ENCODE measurements at places on chromosomes 5 and 9.

GRCh38 chr5:120375248-120375647 is 88.9 kb upstream of the PRR16 start:
- peak; percentile 57 for DNase-seq

DNA sequence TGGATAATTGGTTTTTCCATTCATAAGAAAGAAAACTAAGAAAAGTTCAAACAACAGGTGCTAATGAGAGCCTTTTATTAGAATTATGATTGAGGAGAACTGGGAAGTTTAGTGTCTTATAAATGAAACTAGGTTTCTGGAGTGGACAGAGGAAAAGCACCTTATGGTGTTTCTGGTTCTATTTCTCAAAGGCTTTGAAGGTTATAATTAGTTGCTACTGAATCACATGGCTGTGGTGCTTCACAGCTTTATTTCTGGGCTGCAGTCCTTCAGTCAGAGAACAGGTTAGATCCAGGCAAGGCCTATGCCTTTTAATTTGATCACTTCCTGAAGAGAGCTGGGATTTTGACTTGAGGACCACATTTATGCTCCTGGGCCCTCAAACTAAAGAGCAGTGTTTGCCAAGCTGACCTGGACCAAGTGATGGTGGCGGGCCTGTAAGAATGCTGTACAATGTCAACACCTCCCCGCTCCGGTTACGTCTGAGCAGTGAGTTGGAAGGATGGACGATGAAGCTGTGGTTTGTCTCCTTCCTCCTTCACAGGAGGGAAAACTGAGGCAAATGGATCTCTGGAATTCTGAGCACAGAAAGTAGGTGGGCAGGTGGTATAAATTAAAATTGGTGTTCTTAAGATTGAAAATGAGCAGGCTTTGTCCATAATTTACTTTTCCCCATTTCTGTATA is 56.0 kb downstream of the ZNF462 start:
- DNase-seq = no peak

GRCh38 chr5:40623480-40624420 is 56.0 kb upstream of the PTGER4 start:
- no peak for DNase-seq

- no peak for DNase-seq
These were observed 30.5 kb downstream of the ZNF366 start for GRCh38 chr5:72476721-72477120.

DNA sequence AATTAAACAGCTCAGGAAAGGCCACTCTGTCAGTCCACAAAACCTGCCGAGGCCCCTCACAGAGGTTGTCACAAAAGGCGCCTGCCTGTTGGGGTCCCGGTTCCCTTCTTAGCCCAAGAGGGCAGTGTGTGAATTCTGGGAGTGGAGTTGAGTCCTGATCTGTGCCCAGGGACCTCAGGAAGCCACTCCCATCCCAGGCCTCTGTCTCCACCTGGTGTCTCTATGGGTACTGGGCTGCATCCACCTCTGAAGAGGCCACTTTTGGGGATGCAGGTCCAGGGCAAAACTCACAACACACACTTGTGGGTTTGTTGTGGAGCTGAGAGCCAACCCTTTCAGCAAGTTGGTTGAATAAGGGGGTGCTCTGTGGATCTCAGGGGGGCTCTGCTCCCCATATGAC is 74.3 kb upstream of the STXBP1 start:
- DNase-seq = no peak

GRCh38 chr5:159913501-159913900 is 2.8 kb upstream of the ADRA1B start:
- DNase-seq = no peak

DNA sequence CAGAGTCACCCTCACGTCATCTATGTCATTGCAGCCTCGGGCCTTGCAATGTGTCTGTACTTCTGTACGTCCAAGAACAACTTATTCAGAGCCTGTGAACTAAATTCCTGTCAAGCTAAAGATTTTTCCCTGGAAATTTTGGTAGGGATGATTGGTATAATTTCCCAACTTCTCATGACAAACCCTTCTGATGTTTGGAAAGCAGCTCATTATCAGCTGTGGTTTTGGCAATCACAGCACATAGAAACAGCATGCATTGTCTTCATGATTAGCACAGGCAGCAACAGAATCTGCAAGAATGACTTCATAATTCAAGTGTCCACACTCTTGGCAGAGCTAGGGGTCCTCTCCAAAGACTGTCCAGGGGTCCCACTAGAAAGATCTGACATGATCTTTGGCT is 49.5 kb downstream of the APBA1 start:
- peak; percentile 82 for DNase-seq

GRCh38 chr5:157177953-157178352 is 2.7 kb upstream of the ITK start:
- no peak for DNase-seq

GRCh38 chr5:160339406-160340130 is 27.2 kb upstream of the CCNJL start:
- DNase-seq = peak; percentile 37

- no peak for DNase-seq
These were observed 3.0 kb upstream of the ANKRD31 start for GRCh38 chr5:75239681-75240080.

GRCh38 chr5:54753034-54753433 is 232.4 kb downstream of the ESM1 start:
- DNase-seq = peak; percentile 71

GRCh38 chr5:141683596-141684141 is 1.6 kb upstream of the ARAP3 start:
- DNase-seq = no peak

DNA sequence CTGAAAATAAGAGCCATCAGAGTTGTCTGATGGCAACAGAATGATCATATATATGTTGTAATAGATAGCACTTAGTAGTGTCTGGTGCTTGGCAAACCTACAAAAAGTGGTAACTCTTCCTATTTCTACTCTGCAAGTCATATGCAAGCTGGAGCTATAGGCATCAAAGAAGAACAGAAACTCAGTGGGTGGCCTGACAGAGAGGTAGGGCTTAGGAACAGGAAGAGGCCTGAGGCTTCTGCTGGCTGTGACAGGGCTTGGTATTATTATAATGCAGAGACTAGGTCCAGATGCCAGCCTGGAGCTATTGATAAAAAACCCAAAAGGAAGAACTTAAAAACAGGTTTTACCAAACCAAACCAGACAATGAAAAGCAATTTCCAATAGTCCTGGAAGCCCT is 4.4 kb upstream of the DIAPH1 start:
- DNase-seq = no peak

Data from AG10803 (cell line).